ENCODE measurements at places on chromosomes 13 and 19.

- no peak for DNase-seq
Observed at GRCh38 chr13:109904218-109904617, 117.8 kb upstream of the IRS2 start.

DNA sequence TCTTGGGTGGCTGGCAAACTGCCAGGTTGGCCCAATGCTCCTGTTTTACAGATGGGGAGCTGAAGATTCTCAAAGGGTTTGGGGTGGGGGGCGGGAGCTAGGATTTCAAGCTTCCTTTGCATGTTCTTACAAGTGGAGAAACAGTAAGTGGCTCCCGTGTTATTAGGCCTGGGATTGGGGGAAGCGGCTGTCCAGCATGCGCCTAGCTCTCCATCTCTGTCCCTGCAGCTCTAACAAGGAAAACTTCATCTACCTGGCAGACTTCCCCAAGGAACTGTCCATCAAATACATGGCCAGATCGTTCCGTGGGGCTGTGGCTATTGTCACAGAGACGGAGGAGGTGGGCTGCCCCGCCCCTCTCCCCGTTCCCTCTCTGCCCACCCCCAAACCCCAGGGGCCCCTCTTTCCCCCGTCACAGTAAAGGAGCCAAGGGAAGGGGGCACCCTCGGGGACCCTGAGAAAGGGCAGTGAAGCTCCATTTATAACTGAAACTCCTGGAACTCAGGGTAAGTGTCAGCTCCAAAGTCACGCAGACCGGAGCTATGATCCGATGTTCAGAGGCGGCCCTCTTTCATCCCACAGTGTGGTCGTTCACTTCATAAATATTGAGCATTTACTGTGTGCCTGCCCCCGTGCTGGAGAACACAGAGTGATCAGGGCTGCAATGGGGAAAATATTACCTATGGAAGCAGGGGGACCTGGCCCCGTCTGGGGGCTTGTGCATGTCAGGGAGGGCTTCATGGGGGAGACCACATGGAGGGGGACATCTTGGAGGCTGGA is 14.9 kb upstream of the PSMD8 start:
- no peak for DNase-seq

- no peak for DNase-seq
Observed at GRCh38 chr19:57165846-57166245, 1.4 kb downstream of the DUXA start.

DNA sequence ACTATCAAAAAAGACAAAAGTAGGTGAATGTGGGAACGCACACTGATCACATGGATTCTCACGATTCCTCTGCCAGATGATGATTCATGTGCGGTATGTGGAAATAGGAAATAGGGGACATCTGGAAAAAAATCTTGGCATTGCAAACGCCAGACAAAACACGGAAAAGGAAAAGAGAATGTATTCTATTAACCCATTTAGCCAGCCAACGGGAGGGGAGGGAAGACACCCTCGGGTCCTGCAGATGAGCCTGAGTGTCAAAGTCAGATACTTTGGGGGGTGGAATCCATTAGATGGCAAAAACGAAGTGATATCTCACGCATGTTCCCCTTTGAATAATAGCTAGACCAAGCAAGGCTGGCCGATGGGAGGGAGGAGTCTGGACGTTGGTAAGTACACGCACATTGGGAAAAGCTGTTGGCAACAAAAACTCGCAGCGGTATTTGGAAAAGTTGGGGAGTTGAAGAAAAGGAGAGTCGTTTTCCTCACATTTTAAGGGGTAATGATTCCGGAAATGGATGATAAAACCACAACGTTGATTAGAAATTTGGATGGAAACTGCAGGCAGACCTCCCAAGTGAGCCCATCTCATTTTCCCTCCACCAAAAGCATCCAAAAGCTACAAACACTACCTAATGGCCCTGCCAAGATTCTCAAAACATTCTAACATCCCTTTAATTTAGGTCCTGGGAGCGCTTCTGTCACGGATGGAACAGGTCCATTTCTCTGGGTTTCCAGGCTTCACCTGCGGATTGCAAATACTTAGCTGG is 73.6 kb downstream of the COL4A1 start:
- no peak for DNase-seq

- DNase-seq, result no peak
Observed at GRCh38 chr19:38892841-38893240, 6.6 kb downstream of the SIRT2 start.

- DNase-seq, result no peak
Observed at GRCh38 chr13:108154421-108154858, 60.9 kb downstream of the LIG4 start.

DNA sequence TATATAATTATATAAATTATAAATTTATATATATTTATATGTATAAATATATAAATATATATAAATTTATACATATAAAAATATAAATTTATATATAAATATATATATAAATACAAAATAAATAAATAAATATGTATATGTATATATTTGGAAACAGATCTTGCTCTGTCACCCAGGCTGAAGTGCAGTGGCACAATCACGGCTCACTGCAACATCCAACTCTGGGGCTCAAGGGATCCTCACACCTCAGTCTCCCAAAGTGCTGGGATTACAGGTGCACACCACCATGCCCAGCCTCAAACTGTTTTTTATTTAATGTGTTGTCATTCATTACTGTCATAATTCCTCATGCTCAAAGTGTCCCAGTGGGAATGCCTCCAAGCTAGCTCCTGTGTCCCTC is 25.2 kb upstream of the PDCD5 start:
- DNase-seq, result no peak

DNA sequence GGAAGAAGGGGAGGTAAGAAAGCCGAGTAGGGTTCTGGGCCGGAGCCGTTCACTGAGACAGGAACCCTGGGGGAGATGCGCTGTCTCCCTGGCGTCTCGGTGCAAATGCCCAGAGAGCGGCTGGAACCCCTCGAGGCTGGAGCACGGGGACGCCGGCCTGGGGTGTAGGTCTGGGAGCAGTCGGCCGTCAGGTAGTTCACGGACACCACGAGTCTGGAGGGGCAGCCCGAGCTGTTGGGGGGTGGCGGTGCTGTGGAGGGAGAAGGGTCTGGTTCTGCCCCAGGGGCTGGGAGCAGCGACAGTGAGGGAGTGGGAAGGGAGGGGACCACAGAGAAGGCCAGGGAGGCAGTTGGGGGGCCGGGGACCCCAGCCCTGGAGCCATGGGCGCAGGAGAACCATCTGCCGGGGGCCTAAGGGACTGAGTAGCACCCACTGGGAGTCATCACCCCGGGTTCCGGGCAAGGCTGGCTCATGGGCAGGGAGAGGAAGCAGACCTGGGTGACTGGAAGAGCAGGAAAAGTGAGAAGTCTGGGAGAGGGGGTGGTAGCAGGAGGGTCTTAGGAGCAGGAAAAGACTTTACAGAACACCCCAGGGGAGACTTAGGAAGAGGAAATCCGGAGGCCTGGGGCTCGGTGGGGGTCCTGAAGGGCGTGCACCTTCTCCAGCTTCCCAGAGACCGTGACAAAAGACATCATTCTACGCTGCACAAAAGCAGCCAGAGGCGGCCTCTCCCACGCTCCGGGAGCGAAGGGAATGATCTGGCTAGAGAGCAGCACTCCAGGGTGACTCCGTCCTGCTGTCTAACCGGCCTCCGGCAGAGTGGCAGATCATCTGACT is 173.1 kb upstream of the SOX1 start:
- no peak for DNase-seq

DNA sequence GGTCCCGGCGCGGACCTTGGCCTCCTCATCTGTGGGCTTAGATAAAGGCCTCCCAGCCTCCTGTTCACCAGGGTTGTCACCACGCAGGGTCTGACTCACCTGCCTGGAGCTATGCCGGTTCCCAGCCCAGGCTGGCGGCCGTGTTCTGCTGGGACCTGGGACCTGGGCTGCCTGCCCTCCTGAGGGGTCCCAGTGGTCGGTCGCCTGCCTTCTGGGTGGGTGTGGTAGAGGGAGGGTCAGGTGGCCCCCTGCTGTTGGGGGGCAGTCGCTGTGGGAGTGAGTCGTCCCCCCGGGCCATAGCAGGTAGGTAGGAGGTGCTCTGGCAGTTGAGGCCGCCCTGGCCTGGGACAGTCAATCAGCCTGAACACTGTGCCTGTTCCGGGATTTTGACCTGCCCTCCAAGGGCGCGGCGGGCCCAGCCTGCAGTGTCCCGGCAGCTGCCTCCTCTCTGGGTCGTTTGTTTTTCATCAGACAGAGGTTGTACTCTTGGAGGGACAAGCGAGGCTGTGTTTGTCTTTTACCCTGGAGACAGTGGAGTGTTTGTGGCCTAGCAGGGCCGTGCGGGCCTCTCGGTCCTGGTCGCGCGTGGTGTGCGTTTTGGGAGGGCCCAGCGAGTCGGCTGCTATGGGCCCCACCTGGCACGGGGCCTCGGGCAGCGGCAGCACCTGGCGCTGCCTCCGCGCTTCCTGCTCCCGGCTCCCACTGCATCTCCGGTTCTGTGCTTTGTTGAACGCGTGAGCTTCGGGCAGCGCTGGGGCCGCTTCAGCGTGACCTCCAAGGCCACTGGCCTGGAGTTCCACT is 2.6 kb downstream of the ADAT3 start:
- no peak for DNase-seq

DNA sequence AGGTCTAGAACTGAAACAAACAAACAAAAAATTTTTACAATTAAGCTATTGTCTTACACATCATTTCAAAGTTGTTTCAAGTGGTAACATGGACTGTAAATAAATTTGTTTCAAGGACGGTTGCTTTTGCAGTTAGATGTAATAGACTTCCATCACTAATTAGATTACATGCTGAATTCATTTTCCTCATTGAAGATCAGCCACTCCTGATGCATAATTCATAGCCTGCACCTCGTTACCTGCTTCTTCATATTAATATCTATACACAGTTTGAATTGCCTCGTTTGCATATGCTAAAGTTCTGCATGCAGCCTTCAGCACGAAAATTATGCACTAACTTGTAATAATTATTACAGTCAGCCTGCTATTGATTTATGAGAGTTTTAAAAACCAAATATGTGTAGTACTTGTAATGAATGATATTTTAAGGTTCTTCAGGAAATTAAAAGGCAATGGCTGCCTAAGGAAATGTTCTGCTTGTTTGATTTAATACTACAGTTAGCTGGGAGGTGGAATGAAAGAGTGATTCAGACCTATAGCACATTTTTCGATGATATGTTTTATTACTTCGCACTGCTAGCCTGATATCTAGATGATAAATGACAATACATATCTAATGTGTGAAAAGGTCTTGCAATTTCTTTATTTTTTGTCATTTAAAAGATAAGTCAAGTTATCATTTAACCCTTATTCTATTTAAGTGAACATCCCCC is 184.9 kb downstream of the DACH1 start:
- DNase-seq, result no peak

- DNase-seq, result no peak
Observed at GRCh38 chr19:47351548-47351947, 2.4 kb downstream of the DHX34 start.

- no peak for DNase-seq
Observed at GRCh38 chr13:73096173-73096572, 37.4 kb downstream of the KLF5 start.

DNA sequence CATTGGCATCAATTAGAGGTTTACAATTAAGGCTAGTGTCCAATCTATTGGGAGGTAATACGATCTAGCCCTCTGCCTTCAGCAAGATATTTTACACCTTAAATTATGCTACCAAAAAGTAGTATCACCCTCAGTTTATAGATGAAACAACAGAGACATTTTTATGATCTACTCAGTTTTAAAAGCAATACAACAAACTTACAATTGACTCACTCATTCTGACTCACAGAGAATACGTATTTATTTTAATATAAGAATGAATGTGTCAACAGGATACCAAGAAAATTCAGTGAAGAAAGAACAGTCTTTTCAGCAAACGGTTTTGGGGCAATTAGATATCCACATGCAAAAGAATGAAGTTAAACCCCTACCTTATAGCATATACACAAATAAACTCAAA is 32.5 kb upstream of the STARD13 start:
- no peak for DNase-seq

- no peak for DNase-seq
Observed at GRCh38 chr19:51469162-51469561, 9.2 kb upstream of the CEACAM18 start.

GRCh38 chr13:89432997-89433396 is 1761.8 kb downstream of the SLITRK5 start:
- no peak for DNase-seq

- no peak for DNase-seq
Observed at GRCh38 chr19:29583196-29583999, 22.7 kb upstream of the POP4 start.

DNA sequence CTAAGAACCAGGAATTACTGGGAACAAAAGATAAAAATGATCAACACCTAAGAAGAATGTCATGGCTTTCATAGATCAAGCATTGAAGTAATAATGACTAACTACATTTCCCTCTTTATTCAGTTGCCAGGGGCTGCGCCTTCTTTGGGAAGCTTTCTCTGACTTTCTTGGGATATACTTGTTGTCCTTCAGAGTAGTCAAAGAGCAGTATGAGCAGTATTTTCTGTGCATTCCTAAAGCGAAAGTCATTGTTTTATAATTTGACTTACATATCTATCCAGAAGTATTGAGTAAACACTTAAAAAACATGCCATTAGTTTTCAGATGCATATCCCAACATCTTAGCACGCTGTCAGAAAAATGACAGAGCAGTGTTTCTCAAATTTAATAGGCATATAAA is 2412.4 kb downstream of the PCDH9 start:
- DNase-seq, result no peak

GRCh38 chr13:45702088-45702487 is at the start of gene CBY2:
Gene CBY2, plus strand, starts transcription at chr13:45702320. Its CDS starts 71 bp downstream, at chr13:45702391.
- no peak for DNase-seq

DNA sequence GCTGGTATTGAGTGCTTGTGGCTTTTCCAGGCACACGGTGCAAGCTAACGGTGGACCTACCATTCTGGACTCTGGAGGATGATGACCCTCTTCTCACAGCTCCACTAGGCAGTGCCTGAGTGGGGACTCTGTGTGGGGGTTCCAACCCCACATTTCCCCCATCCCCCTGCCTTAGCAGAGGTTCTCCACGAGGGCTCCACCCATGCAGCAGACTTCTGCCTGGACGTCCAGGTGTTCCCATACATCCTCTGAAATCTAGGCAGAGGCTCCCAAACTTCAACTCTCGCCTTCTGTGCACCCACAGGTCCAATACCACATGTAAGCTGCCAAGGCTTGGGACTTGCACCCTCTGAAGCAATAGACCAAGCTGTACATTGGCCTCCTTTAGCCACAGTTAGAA is 25.3 kb upstream of the ZSCAN18 start:
- DNase-seq, result no peak

DNA sequence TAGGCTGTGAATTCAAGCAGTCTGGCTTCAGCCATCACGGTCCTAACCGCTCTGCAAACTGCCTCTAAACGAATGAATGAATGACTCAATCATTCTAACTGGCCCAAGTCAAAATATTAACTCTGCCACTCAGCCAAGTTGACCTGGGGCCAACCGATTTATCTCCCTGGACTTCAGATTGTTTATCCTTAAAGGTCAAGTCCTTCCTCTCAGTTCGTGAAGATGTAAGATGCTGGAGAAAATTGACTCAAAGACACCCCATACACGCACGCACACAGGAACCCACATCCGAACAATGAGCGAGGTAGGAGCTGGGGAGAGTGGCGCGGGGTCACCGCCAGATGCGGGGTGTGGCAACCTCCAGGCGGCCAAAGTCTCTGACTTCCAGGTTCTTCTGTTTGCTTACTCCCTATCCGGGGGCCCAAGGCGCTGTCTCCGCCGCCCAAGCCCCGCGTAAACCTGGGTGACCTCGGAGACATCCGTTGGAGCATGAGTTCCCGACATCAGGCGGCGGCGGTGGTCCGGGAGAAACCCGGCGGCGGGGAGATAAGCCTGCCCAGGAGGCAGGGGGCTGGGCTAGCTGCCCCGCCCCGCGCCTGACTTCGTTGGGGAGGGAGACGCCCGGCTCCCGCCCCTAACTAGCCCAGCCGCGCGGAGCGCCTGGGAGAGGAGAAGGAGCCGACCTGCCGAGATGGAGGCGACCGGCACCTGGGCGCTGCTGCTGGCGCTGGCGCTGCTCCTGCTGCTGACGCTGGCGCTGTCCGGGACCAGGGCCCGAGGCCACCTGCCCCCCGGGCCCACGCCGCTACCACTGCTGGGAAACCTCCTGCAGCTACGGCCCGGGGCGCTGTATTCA is at the start of gene CYP2S1:
Gene CYP2S1, plus strand, starts transcription at position 646 of the 856 bp plus-strand sequence. Its CDS starts 46 bp downstream, at position 692.
- no peak for DNase-seq
